Kidney (tissue), 22 donors: ENCODE measurements at places on chromosomes 11 and 22.

DNA sequence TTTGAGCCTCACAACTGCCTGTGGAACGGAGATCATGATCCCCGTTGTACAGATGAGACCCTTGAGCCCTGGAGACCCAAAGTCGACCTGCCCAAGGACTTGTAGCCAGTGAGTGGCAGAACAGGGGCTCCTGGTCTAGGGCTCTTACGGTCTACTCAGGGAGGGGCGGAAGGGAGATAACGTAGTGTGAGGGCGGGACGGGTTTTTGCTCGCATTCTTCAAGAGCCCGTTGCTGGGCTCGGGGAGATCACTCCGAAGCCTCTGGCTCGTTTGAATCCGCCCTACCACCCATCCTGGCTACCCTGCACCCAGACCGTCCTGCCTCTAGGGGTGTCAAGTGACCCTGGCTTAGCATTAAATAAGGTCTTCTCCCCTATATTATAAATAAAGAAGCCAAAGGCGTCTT is 639 bp downstream of the CRY2 start:
- no peak for DNase-seq

DNA sequence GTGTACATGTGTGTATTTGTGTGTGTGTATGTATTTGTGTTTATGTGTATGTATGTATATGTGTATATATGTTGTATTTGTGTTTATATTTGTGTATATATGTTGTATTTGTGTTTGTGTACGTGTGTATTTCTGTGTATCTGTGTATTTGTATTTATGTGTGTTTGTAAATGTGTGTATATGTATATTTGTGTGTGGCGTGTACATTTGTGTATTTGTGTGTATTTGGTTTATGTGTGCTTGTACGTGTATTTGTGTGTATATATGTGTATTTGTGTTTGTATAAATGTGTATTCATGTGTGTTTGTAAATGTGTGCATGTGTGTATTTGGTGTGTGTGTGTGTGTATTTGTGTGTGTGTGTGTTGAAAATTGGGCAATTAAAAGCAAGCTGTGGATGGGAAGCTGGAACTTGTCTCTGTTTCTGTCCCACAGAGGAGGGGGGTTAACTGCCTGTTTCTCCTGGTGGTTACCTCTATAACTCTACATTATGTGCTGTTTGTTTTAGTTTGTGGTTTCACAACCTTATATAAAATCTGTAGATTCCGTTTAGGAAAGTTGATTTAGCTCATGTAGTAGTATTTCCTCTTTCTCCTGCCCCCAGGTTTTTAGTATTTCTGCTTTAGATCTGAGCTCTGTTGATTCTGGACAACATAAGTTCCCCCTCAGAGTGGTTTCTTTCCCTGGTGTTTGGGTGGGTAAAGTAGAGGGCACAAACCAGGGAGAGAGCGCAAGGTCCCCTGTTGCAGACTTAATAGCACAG is 28.9 kb downstream of the AP2A2 start:
- no peak for DNase-seq

- DNase-seq: no peak
These were observed 3.6 kb upstream of the SLC15A3 start for GRCh38 chr11:60955571-60955970.

DNA sequence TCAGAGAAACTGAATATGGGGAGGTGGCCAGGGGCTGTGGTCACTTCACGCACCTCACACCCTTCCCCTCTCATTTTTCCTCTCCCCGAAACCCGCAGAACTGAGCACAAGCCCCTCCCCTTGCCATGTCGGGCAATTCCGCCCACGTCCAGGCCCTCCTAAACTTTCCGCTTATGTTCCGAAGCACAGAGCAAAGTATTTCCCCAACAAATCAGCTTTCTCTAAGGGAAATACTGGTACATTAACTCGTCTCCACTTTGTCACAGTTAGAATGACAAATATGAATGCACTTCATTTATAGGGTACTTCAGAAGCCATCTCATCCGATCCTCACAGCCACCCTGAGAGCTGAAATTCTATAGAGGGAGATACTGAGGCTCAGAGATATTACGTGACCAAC is 94.7 kb upstream of the TMEM45B start:
- no peak for DNase-seq
